ENCODE measurements at places on chromosomes 4 and X. TPM values are rescaled to one million over a fixed set of nuclear protein-coding genes. Genes with fewer than 3 reads are reported as not detected.

GRCh38 chr4:21976166-21976565 lies 27.6 kb upstream of the KCNIP4 start:
- DNase-seq = no peak

DNA sequence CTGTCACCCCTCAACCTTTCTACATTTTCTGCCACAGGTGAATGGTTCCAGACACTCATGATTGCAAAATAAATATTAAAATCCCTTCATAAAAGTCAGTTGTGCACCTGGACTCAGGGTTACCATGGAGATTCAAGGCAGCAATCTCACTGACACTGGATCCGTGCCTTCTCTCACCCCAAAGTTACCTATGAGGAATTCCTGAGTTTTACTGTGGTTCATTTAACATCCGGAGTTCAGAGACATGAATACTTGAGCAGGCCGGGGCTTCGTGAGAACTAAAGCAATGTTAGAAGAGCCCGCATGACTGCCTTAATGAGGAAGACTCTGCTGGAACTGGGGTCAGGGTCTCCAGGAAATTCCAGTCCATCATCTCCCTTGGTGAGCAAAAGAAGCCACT lies 12.5 kb upstream of the CLNK start:
- DNase-seq = no peak

Gene POU3F4
- total RNA-seq = 0.82 TPM

DNA sequence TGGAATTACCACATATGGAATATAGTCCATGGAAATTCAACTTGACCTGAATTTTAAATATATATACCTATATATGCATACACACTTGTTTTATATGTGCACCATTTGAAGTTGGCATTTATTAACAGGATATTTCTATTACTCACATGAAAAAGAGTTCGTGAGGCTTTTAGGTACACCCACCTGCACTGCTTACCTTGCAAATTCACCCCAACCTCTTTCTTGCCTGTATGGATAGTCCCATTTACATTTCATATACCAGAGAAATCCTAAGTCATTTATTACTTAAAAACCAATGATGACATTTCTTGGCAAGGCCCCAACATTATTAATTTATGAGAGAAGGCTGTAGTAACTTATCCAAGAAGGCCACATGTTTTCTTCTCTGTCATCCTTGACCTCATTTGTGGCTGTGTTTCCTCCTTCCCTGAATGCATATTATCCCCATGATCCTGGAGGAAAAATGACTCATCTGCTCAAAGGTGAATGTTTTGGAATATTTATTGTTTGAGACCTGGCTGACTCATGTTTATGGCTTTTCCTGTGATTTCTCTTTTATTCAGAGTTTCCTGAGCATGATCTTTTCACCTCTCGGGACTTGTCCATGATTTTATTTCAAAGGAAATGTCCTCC lies 62.2 kb upstream of the FAM241A start:
- DNase-seq = peak; percentile 80

Gene SPIN2A
- total RNA-seq = 0.04 TPM

DNA sequence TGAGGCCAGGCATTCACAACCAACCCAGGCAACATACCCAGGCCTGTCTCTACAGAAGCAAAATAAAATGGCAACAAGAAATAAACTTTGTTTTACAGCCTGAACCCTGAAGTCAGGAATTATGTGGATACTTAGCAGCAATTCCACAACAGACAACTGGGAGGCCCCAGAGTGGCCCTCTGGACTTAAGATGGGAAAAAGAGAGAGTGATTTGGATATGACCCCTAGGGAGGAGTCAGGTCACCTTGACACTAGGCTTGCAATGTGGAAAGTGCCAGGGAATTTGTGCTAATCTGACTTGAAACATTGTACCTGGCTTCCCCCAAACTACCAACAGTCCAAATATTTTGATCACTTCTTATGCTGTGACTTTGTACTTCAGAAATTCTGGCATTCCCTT lies 193.1 kb downstream of the PARM1 start:
- DNase-seq = no peak

DNA sequence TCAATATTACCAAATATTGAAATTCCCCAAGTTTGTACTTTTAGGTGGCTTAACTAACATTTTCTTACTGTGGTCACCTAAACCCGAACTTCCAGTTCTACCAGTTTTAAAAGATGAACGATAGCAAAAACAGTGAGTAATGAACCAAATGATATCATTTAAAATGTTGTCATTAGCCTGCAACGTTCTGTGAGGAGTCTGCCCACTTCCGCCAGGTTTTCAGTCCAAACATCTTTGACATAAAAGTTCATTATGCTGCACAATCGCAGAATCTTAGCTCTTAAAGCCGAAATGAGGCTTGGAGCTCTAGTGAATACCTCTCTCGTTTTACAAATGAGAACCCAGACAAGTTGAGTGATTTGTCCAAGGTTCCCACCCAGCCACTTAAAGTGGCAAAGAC lies 762 bp downstream of the PIGA start:
- no peak for DNase-seq

- no peak for DNase-seq
Measured at GRCh38 chrX:47166126-47166525, 21.1 kb downstream of the RBM10 start.

Gene SSX1
- not detected for total RNA-seq

- DNase-seq = no peak
Measured at GRCh38 chr4:55491486-55491885, 55.2 kb downstream of the CLOCK start.

All from H4 (cell line).